ENCODE measurements at places on chromosomes 11 and 22.

DNA sequence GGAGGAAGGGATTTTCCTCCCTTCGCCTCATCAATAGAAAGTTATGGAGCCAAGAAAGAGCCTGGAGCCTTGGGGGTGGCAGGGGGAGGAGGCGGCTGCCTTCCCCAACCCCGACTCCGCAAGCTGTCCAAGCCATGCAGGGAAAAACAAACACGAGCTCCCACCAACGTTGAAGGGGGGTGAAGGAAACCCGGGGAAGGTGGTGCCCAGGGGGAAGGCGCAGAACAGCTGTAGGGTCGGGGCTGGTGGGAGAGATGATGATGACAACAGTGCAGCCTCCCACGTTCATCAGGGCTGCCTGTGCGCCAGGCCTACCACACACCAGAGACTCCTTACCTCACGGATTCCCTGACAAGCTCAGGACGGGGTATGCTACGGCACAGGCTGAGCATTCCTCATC lies 73.5 kb downstream of the SCUBE1 start:
- DNase-seq: no peak

DNA sequence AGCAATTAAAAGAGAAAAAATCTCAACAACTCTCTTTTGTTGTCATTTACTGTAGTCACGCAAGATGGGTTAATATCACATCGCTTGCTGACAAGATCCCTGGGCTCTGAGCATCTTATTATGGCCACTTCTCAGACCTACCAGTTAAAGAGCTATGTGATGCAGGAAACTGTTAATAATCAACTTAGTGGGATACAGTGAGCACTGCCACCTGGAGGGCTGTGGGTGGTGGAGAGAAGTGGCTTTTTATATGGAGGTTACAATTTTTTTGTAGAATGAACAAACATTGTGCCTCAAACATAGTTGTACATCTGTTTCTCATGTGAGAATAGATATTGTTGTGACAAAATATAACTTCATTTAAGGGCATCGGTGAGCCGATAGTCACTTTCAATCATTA lies 181.0 kb downstream of the TENM4 start:
- DNase-seq: no peak

- no peak for DNase-seq
Observed at GRCh38 chr11:74341921-74342320, 30.5 kb upstream of the P4HA3 start.

GRCh38 chr11:820655-821511 lies 2.2 kb downstream of the PNPLA2 start:
- no peak for DNase-seq

GRCh38 chr22:48943567-48944432 lies 883.9 kb downstream of the BRD1 start:
- no peak for DNase-seq

DNA sequence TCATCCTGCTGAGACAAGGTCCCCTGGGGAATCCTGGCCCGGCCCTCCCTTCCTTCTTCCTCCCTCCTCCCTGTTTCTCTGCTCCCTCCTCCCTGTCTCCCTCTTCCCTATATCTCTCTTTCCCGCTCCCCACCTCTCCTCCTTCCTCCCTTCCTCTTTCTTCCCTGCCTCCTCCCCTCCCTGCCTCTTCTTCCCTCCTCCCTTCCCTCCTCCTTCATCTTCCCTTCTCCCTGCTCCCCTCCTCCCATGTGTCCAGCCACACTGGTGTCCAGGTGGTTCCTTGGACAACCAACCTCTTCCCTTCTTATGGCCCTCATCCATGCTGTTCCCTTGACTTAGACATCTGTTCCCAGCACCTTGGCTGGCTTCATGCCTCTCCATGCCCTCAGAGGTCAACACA lies 258.1 kb downstream of the MN1 start:
- no peak for DNase-seq

- DNase-seq: no peak
Observed at GRCh38 chr11:27795955-27796861, 96.0 kb upstream of the BDNF start.

- no peak for DNase-seq
Observed at GRCh38 chr11:92819830-92820229, 149.6 kb upstream of the MTNR1B start.

DNA sequence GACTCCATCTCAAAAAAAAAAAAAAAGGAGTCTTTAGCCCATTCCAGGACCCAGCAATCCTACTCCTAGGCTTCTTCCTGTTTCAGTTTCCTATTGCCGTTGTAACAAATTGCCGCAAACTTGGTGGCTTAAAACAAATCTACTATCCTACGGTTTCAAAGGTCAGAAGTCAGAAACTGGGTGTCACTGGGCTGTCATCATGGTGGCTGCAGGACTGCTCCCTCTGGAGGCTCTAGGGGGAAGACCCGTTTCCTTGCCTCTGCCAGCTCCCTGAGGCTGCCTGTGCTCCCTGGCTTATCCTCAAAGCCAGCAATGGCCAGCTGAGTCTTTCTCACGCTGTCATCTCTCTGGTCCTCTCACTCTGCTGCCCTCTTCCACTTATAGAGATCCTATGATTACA lies 8.7 kb upstream of the DAGLA start:
- DNase-seq: no peak

DNA sequence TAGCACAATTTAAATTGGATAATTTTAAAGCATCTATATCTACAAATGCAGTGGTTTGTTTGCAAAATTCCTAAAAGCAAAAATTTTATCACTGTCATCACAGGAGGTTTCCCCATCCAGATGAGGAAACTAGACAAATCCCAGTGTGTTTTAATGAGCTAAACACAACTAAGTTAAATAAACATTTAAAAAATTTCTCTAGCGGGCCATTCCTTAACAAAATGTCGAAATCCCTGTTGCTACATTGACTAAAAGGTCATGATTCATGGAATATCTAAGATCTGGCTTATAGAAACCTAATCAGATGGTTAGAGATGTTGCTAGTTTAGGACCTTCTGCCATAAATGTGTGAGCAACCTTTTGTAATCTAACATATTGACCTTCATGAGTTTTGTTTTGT lies 107.3 kb upstream of the BDNF start:
- DNase-seq: no peak

GRCh38 chr11:84522331-84522730 lies 1104.8 kb downstream of the DLG2 start:
- no peak for DNase-seq

DNA sequence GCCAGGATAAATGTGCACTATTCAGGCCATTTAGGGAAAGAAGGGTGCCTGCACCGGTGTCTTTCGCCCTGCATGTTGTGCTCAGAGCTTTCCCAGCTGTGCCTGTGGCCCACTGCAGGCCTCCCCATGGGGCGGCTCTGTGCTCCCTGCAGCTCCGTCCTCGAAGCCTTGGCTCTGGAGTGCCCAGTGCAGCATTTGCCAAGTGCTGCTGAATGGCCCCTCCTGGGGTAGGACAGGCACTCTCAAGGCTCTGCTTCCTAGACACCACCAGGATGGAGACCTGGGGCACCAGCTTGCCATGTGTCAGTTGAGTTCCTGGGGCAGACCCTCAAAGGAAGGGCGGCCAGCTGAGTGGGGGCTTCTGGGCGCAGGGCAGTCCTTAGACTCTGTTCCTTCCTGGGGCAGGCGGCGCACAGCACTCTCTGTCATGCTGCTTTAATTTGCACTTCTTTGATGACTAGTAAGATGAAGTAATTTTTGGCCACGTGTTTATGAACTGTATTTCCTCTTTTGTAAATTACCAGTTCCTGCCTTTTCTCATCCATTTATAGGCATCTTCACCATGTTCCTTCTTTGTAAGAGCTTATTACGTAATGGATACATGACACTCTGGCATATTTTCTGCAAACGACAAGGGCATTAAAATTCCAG lies 32.1 kb upstream of the GNB1L start:
- DNase-seq: no peak

DNA sequence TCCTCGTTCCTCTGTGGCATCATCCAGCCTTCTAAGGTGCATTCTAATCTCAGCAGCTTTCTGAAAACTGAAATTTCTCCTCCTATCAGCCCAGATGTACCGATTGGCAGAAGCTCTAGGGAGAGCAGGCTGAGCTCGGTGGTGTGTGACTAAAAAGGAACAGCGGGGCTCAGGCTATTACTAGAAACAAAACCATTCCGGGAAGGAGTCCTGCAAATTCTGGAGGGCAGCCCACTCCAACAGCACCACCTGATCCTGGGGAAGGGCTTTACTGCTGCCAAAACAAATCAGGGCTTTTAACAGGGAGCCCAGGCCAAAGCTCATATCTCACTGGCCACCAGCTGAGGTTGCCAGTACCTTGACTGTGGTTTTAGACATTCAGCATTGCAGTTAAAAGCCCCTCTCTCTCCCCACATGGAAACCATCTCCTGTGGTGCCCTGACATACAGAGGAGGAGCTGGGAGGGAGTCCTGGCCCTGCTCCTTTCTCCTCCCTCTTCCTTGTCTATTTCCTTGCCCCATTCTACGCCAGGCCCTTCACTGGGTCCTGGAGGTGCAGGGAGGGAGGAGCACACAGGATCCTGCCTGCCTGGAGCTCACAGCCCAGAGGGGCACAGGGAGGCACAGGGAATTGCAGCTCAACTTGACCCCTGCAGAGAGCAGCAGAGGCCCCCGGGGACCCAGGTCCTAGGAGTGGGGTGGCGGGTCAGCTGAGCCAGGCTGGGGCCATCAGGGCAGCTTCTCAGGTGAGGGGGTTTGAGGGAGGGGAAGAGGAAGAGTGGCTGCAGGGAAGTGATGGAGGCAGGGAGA lies 889 bp downstream of the PLAAT4 start:
- no peak for DNase-seq

DNA sequence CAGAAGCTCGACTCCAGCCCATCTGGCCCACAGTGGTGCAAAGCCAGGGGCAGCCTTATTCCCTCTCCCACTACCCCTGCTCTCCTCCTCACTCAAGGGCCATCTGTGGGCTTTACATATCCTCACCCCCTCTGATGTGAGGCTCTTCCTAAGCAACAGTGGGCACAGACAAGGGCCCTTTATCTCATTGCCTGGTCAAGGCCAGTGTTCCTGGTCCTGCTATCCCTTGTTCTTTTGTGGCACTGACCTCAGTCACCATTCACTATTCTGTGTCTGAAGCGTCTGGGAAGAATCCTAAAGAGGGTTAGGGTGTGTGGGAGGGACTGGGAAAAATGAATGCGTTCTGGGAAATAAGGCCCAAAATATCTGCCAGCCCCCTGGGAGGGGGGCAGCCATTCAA lies 7.3 kb downstream of the DNAL4 start:
- DNase-seq: no peak

GRCh38 chr11:62545437-62546243 lies 966 bp downstream of the AHNAK start:
- DNase-seq: no peak

GRCh38 chr22:46406349-46406748 lies 70.8 kb downstream of the TRMU start:
- DNase-seq: no peak

GRCh38 chr22:24107661-24108060 lies 73.6 kb upstream of the SUSD2 start:
- DNase-seq: no peak

DNA sequence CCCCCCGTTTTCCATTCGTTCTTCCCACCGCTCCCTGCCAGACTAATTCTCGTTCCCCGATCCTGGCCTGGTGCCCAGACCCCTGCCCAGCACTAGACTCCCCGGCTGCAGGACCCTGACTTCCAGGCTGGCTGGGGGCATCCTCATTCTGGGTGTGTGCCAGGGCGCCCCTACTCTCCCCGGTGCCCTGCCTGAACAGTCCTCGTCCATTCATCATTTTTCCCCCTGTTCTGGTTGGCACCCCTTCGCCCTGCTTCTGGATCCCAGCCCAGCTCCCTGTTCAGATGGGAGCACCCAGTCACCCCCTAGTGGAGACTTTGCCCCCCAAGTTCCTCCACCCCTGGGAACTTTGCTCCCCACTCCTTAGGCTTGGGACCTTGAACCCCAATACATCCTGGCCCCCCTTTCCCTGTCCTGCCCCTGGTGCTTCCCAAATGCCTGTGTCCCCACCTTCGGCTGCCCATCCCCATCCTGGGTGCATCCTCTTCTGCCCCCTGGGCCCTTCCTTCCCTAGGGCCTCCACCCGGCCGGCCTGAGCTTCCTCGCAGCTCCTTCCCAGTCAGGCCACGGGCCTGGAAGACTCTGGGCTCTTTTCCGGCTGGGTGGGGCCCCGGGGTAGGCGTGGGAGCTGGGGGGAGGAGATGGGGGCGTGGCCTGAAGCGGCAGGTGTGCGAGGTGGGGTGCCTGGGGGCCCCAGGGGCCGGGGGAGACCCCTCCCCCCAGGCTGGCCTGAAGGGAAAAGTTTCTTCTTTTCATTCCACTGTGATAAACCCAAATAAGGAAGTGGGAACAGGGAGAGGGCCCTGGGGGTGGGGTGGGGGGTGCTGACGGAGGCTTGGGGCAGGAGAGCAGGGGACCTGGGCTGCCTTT lies 908 bp downstream of the PLCB3 start:
- no peak for DNase-seq

DNA sequence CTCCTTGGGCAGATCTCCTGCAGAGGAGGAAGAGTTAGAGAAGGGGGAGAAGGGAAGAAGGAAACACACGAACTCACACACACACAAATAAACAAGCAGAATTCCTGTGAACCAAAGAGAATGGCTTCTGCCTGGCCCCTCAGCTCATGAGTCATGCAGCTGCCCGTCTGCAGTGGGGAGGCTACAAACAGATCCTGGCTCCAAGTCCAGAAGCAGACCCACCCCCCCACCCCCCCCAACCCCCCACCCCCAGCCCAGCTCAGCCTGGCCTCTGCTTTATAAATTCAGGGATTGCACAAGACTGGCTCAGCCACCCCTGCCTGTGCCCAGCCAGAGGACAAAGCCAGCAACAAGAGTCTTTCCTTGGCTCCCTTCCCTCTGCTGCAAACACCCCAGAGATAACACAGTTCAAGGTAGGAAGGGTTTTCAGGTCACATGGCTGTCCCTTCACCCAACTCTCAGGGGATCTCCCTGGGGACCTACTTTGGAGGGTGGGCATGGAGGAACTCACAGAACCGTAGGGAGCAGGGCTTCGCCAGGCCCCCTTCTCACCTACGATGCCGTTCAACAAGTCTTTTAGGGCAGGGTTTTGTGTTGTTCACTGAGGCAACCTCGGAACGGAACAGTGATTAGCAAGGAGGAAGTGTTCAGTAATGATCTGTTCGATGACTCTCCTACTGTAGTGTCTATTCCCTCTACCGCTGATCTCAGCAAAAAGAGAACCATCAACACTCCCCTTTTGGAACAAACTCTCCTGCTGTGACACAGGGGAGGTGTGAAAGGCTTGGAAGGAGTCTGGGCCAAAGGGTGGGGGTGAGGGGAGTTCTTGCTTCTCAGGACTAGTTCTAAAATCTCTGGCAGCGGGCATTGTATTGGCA lies 35.5 kb downstream of the RPL27A start:
- no peak for DNase-seq

GRCh38 chr22:27799015-27799826 lies 2.3 kb downstream of the MN1 start:
- no peak for DNase-seq

DNA sequence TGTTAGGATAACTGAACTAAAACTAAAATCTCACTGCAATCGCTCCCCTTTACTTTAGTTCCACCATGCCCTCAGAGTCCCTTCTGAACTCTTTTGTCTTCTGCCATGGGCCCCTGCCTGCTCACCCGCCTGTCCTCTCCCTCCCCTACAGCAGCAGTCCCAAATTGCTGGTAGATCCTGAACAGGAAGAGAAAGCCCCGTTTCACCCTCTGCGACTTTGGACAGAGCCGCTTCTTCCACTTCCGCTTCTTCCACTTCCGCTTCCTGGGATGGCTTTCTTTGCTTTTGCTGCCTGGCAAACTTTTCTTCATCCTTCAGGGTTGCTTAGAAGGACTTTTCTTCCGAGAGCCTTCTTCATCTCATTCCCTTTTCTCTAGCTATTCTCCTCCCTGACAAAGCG lies 35.7 kb upstream of the TLCD5 start:
- no peak for DNase-seq

Measured in NCI-H1048 (cell line).